HuH-7 (cell line): ENCODE measurements at places on chromosomes 3 and 15.

DNA sequence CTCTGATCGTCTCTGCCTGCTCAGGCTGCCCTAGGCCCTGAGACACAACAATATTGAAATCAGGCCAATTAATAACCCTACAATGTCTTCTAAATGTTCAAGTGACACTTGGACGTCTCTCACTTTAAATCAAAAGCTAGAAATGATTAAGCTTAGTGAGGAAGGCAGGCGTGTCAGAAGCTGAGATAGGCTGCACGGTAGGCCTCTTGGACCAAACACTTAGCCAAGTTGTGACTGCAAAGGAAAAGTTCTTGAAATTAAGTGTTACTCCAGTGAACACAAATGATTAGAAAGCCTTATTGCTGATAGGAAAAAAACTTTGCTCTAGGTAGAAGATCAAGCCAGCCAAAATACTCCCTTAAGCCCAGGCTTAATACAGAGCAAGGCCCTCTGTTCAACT lies 2.2 kb downstream of the HPS3 start:
- DNase-seq = no peak

- DNase-seq = no peak
Observed at GRCh38 chr3:35201211-35201610, 438.1 kb upstream of the ARPP21 start.

GRCh38 chr15:96701443-96701842 lies 370.9 kb downstream of the NR2F2 start:
- no peak for DNase-seq

DNA sequence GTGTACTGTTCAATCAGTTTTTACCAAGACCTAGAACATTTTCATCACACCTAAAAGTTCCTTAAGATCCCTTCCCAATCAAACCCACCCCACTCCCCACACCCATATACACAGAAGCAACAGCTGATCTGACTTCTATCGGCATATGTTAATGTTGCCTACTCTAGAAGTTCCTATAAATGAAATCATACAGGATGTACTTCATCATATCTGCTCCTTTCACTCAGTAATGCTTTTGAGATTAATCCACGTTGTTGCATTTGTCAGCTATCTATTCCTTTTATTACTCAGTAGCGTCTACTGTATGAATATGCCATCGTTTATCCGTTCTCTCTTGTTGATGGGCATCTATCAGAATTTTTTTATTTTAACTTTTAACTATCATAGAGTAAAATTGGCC lies 14.3 kb upstream of the FILIP1L start:
- DNase-seq = no peak

- DNase-seq = no peak
Observed at GRCh38 chr3:108125550-108126071, 34.8 kb upstream of the CD47 start.

GRCh38 chr15:74377831-74378766 lies 10.7 kb upstream of the CYP11A1 start:
- no peak for DNase-seq

DNA sequence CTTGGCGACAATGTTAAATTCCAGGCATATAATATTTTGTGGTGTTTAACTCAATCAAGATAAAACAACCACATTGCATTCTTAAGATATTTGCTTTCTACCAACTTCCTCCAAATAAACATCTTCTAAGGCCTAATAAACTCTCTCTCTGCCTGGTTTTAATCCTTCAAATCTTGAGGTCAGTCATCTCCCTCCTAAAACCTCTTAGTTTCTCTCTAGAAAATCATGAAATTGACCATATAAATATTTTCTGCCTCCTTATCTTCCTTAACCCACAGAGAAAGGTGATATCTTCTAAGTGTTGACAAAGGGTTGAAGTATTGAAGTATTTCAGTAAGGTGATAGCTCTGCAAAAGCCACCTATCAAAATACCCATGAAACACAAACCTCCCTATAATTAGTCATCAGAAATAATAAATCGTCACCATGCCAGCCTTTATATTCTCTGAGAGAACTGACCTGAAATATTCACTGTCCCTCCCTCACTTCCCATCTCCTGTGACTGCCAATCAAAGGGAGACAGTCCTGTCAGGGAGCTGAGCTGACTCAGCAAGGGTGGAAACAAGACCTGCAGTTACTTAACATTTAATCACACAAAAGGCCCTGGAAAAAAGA lies 1261.1 kb downstream of the ROBO1 start:
- no peak for DNase-seq

- no peak for DNase-seq
Observed at GRCh38 chr15:62599791-62600777, 435.0 kb upstream of the C2CD4B start.

- peak; percentile 5 for DNase-seq
Observed at GRCh38 chr15:34847598-34847997, 52.2 kb upstream of the ACTC1 start.

- no peak for DNase-seq
Observed at GRCh38 chr15:26033493-26033892, 170.4 kb upstream of the ATP10A start.

DNA sequence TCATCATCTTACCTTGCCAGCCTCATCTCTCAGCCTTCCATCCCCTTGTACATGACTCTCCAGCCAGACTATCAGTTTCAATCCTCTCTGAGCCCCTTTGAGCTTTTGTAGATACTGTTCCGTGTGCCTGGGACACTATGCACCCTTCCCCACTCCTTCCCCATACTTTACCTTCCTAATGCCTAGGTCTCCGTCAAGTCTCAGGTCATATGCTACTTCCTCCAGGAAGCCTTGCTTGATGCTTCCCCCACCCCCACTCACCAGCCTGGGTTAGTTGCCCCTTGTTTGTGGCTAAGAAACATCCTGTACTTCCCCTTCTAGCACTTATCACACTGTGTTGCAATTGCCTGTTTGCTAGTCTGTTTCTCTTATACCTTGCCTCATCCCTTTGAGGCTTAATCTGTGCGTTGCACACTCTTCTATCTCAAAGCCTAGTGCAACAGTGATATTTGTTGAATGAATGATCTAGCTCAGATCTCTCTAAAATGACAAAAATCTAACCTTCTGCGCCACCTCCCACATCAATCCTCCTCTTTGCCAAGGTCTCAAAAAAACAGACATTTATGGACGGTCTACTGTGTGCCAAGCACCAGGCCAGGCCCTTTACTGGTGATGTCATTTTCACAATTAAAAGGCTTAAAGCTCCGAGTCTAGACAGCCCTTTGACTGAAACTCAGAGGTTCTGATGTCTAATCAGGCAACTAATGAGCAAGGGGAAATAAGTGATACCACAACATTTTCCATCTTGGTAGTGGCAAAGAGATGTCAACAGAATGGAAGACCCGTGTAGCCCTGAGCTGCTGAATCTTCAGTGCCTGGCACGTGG lies 6.5 kb upstream of the USP3 start:
- no peak for DNase-seq

- DNase-seq = no peak
Observed at GRCh38 chr15:88395872-88396781, 71.1 kb downstream of the MRPL46 start.

DNA sequence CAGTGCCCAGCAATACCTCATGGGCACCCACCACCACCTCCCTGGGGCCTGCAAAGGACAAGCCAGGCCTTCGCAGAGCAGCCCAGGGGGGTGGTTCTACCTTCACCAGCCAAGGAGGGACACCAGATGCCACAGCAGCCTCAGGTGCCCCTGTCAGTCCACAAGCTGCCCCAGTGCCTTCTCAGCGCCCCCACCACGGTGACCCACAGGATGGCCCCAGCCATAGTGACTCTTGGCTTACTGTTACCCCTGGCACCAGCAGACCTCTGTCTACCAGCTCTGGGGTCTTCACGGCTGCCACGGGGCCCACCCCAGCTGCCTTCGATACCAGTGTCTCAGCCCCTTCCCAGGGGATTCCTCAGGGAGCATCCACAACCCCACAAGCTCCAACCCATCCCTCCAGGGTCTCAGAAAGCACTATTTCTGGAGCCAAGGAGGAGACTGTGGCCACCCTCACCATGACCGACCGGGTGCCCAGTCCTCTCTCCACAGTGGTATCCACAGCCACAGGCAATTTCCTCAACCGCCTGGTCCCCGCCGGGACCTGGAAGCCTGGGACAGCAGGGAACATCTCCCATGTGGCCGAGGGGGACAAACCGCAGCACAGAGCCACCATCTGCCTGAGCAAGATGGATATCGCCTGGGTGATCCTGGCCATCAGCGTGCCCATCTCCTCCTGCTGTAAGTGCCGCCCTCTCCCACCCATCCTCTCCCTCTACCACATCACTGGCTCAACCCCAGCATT lies 19.2 kb upstream of the BFSP2 start:
- no peak for DNase-seq

DNA sequence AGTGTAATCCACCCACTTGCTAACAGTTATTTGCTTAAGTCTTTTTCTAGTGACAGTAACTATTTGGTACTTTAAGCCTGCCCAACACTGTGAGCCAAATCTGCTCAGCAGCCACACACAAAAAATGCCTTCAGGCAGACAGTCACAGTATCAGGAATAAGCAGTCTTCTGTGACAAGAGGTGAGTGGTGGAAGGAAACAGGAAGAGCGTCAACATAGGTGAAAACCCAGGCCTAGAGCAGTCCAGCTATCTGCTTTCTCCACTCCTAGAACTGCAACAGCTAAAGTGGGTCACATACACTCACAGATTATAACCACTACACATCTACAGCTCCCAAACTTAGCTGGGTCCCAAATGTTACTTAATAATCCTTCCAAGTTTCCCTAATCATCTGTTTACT lies 213.7 kb downstream of the ZBTB20 start:
- DNase-seq = no peak

GRCh38 chr15:88118741-88119140 lies 137.8 kb downstream of the NTRK3 start:
- no peak for DNase-seq
